CD4-positive, alpha-beta T cell treated with Interleukin-17A for 4 hours (primary cell): ENCODE measurements at places on chromosomes 2 and 18.
A peak's percentile ranks its signal among the peaks of the same experiment; 100 is the strongest.

GRCh38 chr18:58392324-58393000 lies 236.4 kb downstream of the ALPK2 start:
- DNase-seq, result no peak

DNA sequence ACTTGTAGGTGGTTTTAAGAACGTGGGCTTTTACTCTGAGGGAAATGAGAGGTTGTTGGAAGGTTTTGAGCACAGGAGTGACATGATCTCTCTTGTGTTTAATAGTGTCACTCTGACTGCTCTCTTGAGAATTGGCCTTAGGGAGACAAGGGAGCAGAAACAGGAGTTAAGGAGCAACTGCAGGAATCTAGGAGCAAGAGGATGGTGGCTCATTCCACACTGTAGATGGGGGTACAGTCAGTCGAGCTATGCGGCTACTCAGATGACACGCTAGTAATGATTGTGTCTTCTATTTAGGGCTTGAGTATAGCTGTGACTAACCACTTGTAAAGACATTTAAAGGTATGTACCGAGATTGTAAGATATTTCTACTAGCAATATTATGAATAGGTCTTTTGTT lies 87.4 kb downstream of the RPRM start:
- DNase-seq, result no peak

DNA sequence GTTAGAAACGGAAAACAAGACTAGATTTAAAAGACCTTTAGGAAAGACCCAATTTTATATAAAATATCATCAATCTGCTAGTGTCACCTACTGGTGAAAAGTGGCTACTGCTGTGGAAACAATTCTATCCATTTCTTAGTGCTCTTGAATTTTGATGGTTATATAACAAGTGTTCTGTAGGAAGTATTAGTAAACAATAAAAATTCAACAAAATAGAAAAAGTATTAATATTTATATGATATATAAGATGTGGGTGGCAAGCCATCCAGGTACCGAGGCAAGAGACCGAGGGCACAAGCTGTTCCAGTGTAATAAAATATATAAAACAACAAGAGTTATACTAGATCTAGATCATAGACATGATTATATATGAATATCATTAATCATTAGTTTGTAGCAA lies 6.2 kb upstream of the TMEM87B start:
- DNase-seq, result peak; percentile 41

- DNase-seq, result no peak
Measured at GRCh38 chr2:218079943-218080913, 11.2 kb downstream of the RUFY4 start.

GRCh38 chr2:160952464-160953254 lies 207.6 kb upstream of the TANK start:
- no peak for DNase-seq

- DNase-seq, result no peak
Measured at GRCh38 chr2:121925466-121925865, 170.0 kb downstream of the TSN start.

DNA sequence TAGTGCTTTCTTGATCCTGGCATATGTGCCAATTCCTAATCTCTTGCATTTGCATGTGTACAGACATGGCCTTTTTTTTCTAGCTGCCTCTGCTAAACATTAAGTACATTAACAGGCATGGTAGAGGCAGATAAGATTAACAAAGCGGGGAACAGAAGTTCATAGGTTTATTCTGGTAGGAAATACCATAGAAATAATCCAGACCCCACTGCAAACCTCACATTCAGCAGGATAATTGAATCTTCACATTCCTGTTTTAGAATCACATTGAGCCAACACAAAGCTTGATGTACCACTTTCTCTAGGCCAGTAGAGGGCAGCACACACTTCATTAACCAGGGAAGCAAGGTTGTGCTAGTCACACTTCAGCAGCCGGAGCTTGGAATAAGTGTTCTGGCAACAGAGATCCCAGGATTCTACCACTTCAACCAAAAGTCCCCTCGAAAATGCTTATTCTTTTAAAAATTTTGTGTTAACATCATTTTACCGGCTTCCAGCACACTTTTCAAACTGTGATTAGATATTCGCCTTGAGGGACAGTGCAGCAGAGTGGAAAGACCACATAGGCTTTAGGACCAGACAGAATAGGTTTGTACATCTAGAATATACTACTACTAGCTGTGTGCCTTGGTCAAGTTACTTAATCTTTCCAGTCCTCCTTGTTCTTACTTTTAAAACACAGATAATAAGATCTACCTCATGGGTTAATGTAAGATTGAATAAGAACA lies 420.2 kb upstream of the CHST9 start:
- no peak for DNase-seq

DNA sequence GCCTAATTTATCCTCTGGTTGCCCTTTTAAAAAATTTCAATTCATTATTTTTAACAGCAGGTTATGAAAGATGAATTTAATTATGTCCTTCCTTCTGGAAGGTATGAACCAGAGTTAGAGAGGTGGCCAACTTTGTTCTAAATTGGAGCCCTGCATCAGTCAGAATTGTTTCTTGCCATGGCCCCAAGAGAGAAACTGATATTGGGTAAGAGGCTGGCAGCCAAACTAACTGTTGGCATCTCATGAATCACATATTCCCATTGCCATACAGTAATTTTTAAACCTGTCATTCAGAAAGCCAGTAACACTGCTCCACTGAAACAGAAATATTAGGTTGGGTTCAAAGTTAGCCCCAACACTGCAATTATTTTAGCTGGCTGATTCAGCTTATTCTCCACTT lies 67.4 kb downstream of the SMAD2 start:
- no peak for DNase-seq

- DNase-seq, result no peak
Measured at GRCh38 chr18:23716516-23716915, 27.3 kb downstream of the LAMA3 start.

- no peak for DNase-seq
Measured at GRCh38 chr2:235530735-235531134, 36.9 kb downstream of the AGAP1 start.

GRCh38 chr2:187312718-187313282 lies 135.3 kb downstream of the CALCRL start:
- DNase-seq, result no peak

- DNase-seq, result no peak
Measured at GRCh38 chr2:7280790-7281189, 363.6 kb downstream of the RNF144A start.

- no peak for DNase-seq
Measured at GRCh38 chr18:11110509-11110908, 38.9 kb downstream of the PIEZO2 start.

DNA sequence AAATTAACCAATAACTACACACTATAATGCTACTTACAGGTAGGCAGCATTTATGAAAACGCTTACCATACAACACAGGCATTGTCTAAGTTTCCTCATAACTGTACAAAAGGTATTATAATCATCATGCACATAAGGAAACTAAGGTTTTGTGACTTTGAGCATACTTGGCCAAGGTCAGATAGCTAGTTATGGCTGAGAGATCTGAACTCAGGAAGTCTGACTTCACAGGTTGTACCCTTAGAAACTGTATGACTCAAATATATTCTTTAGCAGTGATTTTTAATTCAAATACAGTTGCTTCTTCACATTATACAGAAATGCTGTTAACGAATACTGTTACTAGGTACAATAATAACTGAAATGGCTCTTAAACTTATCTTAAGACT lies 89.3 kb downstream of the TRIP12 start:
- no peak for DNase-seq

DNA sequence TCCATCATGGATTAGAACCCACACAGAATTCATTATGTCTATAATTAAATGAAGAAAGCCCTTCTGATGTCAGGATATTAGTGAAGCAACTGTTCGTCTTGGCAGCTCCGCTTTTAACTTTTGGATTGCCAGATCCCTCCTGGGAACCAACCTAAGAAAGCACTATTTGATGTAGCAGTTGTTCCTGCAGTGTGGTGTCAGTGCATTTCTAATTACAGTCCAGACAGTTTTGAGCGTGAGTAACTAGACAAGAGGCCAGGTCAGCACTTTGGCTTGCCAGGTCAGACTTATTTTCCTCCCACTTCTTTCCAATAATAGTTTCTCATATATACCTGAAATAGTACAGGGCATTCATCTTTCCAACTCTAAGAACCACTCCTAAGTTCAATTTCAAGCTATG lies 13.8 kb downstream of the NRXN1 start:
- DNase-seq, result no peak

DNA sequence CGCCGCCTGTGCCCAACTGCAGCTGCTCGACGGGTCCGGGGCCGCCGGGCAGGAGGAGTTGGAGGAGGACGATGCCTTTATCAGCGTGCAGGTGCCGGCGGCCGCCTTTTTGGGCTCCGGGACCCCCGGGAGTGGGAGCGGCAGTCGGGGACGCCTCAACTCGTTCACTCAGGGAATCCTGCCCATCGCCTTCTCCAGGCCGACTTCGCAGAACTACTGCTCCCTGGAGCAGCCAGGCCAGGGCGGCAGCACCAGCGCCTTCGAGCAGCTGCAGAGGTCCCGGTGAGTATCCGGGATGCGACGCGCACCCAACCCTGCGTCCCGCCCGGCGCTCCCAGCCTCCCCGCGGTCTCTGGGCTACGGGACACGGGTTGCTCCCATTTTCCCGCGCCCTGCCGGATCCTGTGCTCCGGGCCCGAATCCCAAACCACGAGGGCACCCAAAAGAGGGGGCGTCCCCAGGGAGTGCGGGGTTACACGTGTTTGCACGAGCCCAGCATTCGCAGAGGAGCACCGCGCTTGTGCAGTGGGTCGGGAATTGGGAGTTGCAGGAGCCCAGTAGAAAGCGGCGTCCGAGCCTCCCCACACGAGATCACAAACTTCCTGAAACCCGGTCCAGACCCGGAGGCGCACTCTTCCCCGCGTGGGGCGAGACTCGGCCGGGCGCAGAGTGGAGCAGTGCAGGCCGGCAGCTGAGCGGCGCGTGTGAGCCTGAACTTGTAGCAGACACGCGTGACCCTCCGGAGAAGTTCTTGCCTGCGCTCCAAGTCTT lies 1.2 kb downstream of the CABLES1 start:
- peak; percentile 22 for DNase-seq

DNA sequence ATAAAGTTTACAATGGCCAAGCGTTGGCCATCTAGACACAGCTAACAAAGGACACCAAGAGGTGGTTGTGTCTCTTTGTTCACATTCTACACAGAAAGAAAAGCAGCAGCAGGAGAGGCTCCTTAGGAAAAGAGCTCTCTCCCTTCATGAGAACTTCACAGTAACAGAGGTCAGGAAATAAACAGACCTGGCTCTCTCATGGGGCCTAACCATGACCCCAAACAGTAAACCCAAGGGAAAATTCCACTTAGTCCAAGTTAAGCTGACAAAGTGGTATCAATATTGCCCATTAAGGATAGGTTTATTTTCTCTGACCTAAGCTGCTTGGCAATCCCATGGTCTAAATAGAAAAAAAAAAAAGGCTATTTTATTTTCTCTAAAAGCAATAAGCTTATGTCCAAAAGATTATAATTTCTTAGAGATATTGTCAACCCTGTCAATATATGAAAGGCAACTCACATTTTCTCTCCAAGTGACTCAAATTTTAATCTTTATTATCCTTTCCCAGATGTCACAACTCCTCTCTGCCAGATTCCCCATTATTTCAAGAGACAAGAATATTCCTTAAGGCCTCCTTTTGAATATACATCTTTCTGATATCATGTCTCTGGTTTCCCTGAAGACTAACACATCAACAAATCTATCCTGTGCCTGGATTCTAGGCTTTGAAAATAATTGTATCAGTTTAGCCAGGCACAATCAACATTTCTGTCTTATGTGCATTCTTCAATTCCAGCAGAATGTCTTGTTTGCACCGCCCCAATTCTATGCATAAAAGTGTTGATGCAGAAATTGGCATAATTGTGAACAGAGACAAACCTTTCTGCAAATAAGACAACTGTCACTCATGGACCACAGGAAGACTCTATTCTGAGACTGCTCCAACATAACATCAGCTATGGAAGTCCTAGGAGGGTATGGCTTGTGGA lies 91.1 kb downstream of the UPP2 start:
- no peak for DNase-seq

DNA sequence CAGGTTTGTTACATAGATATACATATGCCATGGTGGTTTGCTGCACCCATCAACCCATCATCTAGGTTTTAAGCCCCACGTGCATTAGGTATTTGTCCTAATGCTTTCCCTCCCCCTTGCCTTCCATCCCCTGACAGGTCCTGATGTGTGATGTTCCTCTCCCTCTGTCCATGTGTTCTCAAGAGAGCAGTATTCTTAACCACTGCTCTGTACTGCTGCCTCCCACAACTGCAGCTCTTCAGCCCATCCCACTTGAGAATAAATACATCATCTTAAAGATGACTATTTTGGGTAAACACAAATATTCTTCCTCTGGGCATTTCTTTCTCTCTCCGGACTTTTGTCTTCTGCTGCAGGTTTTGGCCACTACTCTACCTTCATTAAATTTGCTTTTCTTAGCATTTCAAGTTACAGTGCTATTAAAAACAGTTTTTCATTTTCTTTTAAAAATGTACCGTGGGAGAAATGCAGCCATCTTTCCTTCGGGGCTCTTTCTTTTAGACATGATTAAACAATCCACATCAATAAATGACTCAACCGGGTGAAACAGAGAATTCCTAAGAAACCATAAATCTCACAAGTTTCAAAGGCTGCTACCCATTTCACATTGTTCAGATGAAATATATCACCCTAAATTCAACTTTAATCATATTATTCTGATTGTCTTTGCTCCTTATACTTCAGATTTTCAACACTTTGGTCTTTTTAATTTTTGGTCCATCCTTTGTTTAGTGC lies 323.4 kb downstream of the GALNT13 start:
- DNase-seq, result no peak

DNA sequence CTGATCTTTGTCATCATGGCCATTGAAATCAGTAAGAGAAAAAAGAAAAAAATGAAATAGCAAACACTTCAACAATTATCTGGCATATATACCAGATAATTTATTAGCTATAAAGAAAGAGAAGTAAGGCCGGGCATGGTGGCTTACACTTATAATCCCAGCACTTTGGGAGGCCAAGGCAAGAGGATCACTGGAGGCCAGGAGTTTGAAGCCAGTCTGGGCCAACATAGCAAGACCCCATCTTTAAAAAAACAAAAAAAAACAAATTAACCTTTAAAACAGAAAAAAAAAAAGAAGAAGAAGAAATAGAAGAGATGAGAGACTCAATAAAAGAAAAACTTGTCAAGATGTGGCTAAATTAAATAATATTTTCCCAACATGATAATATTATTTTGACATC lies 61.6 kb upstream of the TGIF1 start:
- DNase-seq, result no peak
